RPMI7951 (cell line): ENCODE measurements at places on chromosomes 4 and X. TPM values are rescaled to one million over a fixed set of nuclear protein-coding genes. Genes with fewer than 3 reads are reported as not detected.

Gene TRIM61
- total RNA-seq, result 0.20 TPM in 1 of 2 replicates, not detected in the other

GRCh38 chr4:107060388-107060787, 24.3 kb upstream of the DKK2 start:
- DNase-seq, result peak; percentile 29

DNA sequence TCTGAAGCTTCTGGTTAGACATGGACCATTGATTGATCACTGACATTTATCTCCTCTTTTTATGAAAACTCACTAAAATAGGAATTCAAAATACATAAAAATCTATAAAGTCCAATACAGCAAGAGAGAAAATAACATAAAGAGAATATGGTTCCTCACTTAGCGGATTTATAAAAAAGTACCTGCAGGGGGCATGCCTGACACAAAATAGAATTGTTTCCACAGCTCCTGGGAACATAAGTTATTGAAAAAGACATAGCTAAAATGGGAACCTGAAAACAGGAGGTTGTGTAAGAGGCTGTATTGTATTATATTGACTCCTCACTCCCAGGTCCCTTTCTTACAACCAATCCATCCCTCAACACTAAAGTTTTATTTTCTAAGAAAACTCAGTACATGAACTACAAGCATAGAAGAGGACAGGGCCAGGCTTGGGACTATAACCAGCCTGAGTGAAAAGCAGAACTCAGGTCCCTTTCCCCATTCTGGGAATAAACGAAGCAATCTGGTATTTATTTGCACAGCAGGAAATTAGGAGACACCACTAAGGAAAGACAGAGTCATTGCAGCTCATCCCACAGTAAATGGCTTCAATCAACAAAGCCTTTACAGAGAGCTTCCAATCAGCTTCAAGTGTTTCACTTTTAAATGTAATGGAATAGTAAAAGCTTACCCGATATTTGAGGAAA, 121.1 kb upstream of the NDST4 start:
- DNase-seq, result no peak

DNA sequence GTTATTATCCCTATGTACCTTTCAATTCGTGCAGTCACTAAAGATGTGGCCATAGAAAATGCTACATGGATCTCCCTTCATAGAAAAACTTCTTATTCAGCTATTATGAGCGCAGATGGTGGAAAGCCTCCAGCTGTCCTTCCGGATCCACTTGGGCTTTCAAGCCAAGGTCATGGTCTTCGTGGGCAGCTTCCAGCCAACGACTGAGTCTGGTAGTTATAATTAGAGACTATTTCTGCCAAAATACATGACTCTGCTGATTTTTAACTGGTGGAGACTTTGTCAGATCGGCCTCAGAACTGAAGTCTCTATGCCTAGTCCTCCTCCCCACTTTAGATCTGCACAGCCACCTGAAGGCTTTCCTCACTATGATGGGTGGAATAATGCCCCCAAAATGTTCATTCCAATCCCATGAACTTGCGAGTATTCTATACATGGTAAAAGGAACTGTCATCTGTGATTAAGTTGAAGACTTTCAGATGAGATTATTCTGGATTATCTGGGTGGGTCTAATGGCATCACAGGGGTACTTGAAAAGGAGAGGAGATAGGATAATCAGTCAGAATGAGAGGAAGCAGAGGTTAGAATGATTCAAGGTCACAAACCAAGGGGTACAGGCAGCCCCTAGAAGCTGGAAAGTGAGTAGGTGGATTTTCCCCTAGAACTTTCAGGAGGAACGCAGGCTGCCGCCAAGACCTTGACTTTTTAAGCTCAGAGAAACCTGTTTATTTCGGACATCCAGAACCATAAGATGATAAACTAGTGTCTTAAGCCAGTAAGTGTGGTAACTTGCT, 171.1 kb upstream of the CXCL13 start:
- peak; percentile 25 for DNase-seq

DNA sequence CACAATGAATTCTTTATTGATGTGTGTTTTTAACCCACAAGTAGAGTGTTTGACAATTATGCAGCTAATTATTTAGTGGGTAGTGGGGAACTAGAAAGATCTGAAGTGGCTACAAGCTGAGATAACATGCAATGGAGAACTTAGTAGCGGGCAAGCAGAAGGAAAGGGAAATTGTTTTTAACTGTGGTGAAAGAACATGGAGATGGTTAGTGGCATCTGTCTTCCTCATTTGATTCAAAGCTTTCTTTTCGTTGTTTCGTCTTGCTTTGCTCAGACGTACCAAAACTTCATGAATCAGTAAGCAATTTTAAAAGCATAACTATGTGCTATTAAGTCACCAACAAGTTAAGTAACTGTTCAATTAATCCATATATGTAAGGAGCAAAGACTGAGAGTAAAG, 169.9 kb downstream of the BANK1 start:
- DNase-seq, result no peak

- DNase-seq, result no peak
These were observed 127.1 kb upstream of the DCAF8L1 start for GRCh38 chrX:28108186-28108945.

- DNase-seq, result no peak
These were observed 917.8 kb downstream of the ADGRL3 start for GRCh38 chr4:62117886-62118285.

DNA sequence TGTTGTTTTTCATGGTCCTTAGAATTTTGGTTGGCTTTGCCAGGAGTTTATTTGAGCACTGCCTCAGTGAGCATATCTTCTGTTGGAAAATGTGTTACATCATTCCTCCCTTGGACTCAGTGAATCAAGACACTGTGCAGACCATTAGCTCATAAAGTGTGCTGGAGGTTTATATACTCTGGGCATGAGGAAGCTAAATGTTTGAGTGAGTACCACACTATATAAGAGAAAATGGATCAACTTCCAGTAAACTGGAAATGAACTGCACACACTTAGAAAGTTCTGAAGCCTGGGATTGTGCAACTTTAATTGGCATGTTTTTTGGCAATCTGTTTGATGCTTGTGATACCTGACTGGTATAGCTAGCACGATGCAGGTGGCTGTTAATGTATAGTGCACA, 75.9 kb downstream of the LIMCH1 start:
- DNase-seq, result no peak

GRCh38 chrX:44544036-44544435, 1.4 kb upstream of the FUNDC1 start:
- DNase-seq, result no peak

- DNase-seq, result no peak
These were observed 32.2 kb downstream of the EDNRA start for GRCh38 chr4:147513091-147513490.

DNA sequence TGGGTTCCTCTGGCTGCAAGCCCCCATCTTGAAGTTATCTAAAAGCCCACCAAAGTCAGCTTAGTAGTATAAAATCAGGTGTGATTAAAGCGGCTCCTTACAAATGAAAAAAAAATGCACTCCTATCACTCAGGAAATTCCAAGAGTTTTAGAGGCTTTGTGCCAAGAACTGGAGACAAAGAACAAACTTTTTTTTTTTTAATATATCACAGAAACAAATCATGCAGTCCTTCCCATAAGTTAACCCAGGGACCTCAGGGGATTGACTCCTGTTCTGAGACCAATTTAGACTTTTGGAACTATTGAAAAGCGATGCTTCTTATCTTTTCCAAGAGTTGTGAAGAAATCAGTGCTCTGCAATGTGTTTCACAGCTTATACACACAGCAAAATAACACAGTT, 53.6 kb downstream of the HHIP start:
- peak; percentile 6 for DNase-seq

DNA sequence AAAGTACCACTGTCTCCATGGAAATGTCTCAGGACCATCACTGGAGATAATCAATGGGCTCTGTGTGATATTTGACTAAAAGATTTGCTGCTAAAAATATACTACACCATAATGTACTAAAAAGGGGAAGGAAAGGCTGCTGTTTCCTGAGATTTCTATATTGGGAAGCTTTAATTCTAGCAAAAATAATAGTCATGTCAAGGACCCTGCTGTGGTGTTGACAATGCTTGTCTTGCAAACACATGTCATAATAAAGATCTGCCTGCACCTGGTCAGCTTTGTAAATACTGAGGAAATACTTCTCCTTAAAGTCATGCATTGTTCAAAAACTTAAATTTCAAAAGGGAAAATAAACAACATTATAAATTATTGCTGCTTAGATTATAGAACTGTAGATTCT, 417.9 kb downstream of the GPM6A start:
- DNase-seq, result no peak

DNA sequence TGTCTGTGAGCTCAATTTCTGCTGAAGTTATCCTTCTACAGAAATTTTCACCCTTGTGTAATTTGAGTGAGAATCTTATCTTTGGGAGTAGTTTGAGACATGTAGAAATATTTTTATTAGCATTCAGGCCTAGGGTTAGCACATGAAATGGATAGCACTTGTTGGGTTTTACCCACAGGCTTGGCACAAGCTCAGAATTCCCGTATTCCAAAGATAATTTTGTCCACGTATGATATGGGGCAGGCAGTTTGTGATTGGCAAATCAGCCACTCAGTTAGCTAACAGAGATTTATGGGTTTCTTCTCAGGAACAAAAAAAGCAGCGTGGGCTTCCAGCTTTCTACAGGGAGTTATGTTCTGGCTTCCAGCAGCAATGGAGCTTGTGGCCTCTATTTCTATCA, 117.9 kb upstream of the DCAF8L1 start:
- DNase-seq, result no peak

DNA sequence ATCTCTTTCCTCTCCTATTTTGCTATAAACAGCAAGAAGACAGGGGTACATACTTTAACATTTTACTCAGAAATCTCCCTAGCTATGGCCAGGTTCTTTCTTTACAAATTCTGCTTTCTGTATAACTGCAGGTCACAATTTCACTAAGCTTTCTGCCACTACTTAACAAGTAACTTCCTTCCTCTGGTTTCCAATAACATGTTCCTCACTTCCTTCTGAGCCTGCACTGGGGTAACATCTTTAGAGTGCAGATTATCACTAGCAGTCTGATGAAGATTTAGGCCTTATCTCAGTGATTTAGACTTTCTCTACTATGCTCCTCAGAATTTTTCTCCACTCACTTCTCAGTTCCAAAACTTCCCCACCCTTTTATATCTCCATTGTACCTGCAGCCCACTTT, 1930.5 kb upstream of the AGA start:
- DNase-seq, result no peak

DNA sequence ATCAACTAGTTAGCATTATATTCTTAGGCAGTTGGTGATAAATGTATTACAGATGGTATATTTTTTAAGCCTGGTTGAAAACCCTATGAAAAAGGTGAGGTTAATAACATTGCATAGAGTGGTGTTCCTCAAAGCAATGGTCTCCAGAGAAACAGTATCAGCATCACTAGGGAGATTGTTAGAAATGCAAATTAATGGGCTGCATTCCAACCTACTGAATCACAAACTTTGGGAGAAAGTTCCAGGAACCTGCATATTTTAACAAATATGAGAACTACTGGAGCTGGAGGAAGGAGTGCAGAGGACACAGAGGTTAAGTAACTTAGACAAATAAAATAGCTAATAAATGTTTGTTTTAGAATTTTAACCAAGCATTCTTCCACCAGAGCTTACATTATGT, 166.9 kb upstream of the PCDH10 start:
- DNase-seq, result no peak

DNA sequence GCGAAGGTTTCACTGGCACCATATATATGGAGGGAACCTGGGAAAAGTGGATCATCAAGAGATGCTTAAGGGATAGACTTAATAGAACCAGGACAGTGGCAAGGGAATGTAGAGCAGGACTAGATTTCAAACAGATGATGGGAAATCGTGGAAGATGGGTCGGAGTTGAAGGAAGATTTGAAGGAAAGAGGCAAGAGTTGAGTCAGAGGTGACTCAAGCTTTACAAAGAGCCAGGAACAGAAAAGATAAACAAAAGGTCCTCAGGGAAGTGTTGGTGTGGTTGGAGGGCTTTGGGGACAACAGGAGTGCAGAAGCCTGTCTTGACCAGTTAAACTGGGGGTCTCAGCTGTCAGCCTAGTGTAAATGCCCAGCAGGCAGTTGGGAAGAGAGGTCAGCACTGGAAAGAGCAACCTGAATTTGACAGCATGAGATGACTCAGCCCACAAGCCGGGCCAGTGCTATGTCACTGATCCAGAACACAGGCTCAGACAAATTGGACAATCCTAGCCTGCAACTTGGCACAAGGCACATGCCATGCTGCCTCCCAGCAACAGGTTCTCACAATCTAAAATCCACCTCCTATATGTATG, 230.5 kb downstream of the IDS start:
- DNase-seq, result peak; percentile 61
